ENCODE measurements at places on chromosomes 13 and 19. TPM values are rescaled to one million over a fixed set of nuclear protein-coding genes. Genes with fewer than 3 reads are reported as not detected.

The PLPPR3 gene
- 0.33 TPM for total RNA-seq

The KLK14 gene
- total RNA-seq, result not detected

The ZNF544 gene
- total RNA-seq, result 28.2 TPM

The TMEM91 gene
- total RNA-seq, result 5.6 TPM

The CYP2A6 gene
- total RNA-seq, result not detected

The TMEM38A gene
- total RNA-seq, result 3.3 TPM

The ERICH4 gene
- not detected for total RNA-seq

The CFAP97D2 gene
- not detected for total RNA-seq

The PSG3 gene
- total RNA-seq, result not detected

Measured in fibroblast of the aortic adventitia (primary cell).